ENCODE measurements at places on chromosomes 1 and 21.

GRCh38 chr1:54850069-54850730, 36.8 kb downstream of the DHCR24 start:
- peaks cover 57% of the 10 kb centered on the region for H3K36me3 ChIP-seq
- H3K27me3 ChIP-seq: no peaks in the 10 kb centered on the region
- no peak overlapping the region for H3K27ac ChIP-seq
- no peak for DNase-seq
- H3K4me3 ChIP-seq: no peak overlapping the region

DNA sequence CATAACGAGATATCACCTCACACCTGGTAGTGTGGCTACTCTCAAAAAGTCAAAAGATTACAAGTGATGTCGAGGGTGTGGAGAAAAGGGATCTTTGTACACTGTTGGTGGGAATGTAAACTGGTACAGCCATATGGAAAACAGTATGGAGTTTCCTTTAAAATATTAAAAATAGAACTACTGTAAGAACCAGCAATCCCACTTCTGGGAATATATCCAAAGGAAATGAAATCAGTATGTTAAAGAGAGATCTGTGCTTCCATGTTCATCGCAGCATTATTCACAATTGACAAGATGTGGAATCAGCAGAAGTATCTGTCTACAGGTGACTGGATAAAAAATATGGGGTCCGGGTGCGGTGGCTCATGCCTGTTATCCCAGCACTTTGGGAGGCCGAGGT, 7.6 kb upstream of the PIK3C2B start:
- H3K27ac ChIP-seq: no peak overlapping the region
- H3K4me3 ChIP-seq: no peak overlapping the region
- H3K4me1 ChIP-seq: peaks cover 25% of the 10 kb centered on the region
- peaks cover 3% of the 10 kb centered on the region for H3K36me3 ChIP-seq

GRCh38 chr1:39081271-39082009, 55.3 kb downstream of the NDUFS5 start:
- peaks cover 52% of the 10 kb centered on the region for H3K27me3 ChIP-seq
- no peak overlapping the region for H3K27ac ChIP-seq
- H3K36me3 ChIP-seq: no peaks in the 10 kb centered on the region
- H3K4me1 ChIP-seq: peaks cover 4% of the 10 kb centered on the region
- H3K4me3 ChIP-seq: no peak overlapping the region

DNA sequence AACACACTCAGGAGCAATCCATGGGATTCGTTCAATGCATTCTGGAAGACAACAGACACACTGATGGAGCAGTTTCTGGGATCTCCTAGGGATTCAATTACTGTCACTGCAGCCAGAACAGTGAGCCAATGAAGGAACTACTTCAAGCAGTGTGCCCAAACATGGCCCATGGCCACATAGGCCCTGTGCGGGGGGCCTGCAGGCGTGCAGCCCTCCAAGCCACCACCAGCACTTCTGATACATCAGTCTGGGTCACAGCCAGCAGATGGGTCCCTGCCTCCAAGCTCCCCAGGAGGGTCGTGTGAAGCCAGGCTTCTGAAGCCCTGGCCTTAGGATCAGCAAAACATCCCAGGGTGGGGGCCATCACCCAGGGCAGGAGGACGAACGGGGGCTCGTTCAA, 99.3 kb downstream of the RAVER2 start:
- no peaks in the 10 kb centered on the region for H3K27me3 ChIP-seq
- no peak for DNase-seq
- H3K4me3 ChIP-seq: no peak overlapping the region

DNA sequence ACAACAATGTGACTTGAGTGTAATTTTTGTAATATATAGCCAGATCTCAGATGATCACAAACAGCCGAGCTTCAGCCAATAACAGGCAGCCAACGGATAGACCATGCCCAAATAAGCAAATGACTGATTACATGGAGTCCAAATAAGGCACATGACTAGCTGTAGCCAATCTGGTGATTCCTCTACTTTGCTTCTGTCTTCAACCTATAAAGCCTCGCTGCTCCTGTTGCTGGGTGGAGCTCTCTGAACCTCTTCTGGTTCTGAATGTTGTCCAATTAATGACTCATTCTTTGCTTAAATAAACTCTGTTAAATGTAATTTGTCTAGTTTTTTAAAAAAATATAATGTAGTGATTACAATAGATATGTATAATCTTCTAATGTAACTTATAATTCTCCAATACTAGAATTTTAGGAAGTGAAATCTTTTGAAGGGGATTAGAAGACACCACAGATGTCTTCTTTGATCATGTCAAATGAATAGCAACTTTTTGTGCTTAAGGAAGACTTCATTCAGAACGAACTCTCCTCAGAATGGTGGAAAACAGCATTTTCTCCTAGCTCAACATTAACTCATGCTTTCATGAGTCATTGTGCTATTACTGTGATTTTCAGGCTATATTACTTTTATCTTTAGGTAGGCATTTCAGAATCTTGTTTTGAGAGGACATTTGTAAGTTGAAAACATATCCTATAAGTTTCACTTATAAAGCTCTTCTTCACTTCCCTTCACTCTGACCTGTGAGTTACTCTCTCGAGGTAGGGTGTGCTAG, 857.8 kb upstream of the B3GALT2 start:
- DNase-seq: no peak
- no peak overlapping the region for H3K27ac ChIP-seq
- peaks cover 9% of the 10 kb centered on the region for H3K4me1 ChIP-seq

DNA sequence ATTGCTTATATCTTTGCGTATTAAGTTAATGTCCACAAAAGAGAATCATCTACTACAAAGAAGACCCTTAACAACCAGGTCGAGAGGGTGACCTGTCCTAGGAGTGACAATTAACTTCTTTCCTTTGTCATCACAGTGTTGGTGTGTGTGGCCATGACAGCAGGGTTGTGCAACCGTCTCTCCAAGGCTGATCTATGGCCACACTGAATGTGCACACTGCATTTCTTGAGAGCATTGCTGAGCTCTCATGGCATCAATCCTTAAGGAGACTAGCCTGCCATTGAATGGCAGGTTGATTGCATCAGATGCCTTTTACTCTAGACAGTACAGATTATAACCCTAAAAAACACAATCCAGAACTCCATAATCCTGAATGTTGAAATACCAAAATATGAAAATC, 86.5 kb upstream of the OLFM3 start:
- H3K4me3 ChIP-seq: no peak overlapping the region
- no peak overlapping the region for H3K27ac ChIP-seq
- no peaks in the 10 kb centered on the region for H3K36me3 ChIP-seq
- H3K4me1 ChIP-seq: no peaks in the 10 kb centered on the region
- DNase-seq: no peak
- no peaks in the 10 kb centered on the region for H3K27me3 ChIP-seq

- peaks cover 27% of the 10 kb centered on the region for H3K27me3 ChIP-seq
- DNase-seq: no peak
- H3K27ac ChIP-seq: no peak overlapping the region
- no peaks in the 10 kb centered on the region for H3K36me3 ChIP-seq
- H3K4me3 ChIP-seq: no peak overlapping the region
Measured at GRCh38 chr1:168945870-168946269, 160.6 kb upstream of the ATP1B1 start.

GRCh38 chr1:183711741-183712361, 58.7 kb upstream of the APOBEC4 start:
- no peak overlapping the region for H3K27ac ChIP-seq
- no peak overlapping the region for H3K4me3 ChIP-seq
- no peaks in the 10 kb centered on the region for H3K36me3 ChIP-seq
- H3K4me1 ChIP-seq: no peaks in the 10 kb centered on the region
- H3K27me3 ChIP-seq: no peaks in the 10 kb centered on the region

GRCh38 chr1:243842978-243843511, 7.0 kb downstream of the AKT3 start:
- DNase-seq: peak; percentile 67
- H3K4me3 ChIP-seq: peak overlapping the region; percentile 63
- peaks cover 4% of the 10 kb centered on the region for H3K36me3 ChIP-seq
- H3K27me3 ChIP-seq: peaks cover 5% of the 10 kb centered on the region
- H3K4me1 ChIP-seq: peaks cover 20% of the 10 kb centered on the region

GRCh38 chr1:97006044-97006661, 284.6 kb downstream of the PTBP2 start:
- no peaks in the 10 kb centered on the region for H3K27me3 ChIP-seq
- no peaks in the 10 kb centered on the region for H3K36me3 ChIP-seq
- no peaks in the 10 kb centered on the region for H3K4me1 ChIP-seq
- no peak overlapping the region for H3K27ac ChIP-seq
- no peak for DNase-seq

DNA sequence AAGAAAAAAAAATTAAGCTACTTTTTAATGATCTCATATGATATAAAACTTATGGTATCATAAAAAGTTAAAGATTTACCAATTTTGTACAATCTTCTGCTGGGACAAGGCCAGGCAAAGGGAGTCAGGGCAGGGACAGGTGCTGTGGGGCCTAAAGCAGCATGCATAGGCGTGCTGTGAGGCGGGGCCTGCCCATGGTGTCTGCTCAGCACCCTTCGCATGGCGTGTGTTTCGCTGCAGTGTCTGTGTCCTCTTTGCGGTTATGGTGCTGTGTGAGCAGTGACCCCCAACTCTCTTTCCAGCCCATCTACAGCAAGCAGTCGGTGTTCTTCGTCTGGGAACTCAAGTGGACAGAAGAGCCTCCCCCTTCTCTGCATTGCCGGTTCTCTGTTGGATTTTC, 13.4 kb upstream of the PWP2 start:
- DNase-seq: peak; percentile 54
- H3K27me3 ChIP-seq: no peaks in the 10 kb centered on the region
- peaks cover 23% of the 10 kb centered on the region for H3K4me1 ChIP-seq
- peaks cover 43% of the 10 kb centered on the region for H3K36me3 ChIP-seq
- H3K27ac ChIP-seq: no peak overlapping the region

GRCh38 chr1:239387304-239388158, 1.2 kb downstream of the CHRM3 start:
- peak; percentile 55 for DNase-seq
- H3K27me3 ChIP-seq: peaks cover 57% of the 10 kb centered on the region
- H3K27ac ChIP-seq: no peak overlapping the region
- peaks cover 2% of the 10 kb centered on the region for H3K36me3 ChIP-seq

DNA sequence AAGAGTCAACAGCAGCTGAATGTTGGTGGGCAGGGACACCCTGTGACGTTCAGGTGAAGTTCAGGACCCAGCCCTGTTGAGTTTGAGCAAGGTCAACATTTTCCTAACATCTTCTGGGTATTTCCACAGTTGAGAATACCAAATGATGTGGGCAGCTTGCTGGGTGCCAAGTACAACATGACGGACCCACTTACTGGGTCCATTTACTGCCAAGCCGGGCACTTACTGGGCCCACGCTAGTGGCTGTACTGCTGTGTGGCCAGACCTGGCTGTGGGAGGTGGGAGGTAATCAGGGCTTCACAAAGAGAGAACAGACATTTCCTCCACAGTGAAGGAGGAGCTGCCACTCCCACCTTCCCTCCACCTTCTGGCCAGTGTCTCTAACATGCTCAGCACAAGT, 99.2 kb downstream of the PSMG1 start:
- H3K4me3 ChIP-seq: no peak overlapping the region
- H3K4me1 ChIP-seq: peaks cover 2% of the 10 kb centered on the region
- no peaks in the 10 kb centered on the region for H3K36me3 ChIP-seq
- peaks cover 4% of the 10 kb centered on the region for H3K27me3 ChIP-seq

- H3K27me3 ChIP-seq: no peaks in the 10 kb centered on the region
- H3K27ac ChIP-seq: no peak overlapping the region
- peaks cover 21% of the 10 kb centered on the region for H3K36me3 ChIP-seq
- no peaks in the 10 kb centered on the region for H3K4me1 ChIP-seq
- DNase-seq: no peak
- no peak overlapping the region for H3K4me3 ChIP-seq
Measured at GRCh38 chr1:19630720-19631395, 13.3 kb upstream of the NBL1 start.

- H3K4me3 ChIP-seq: no peak overlapping the region
- DNase-seq: no peak
- H3K27me3 ChIP-seq: peaks cover 13% of the 10 kb centered on the region
Measured at GRCh38 chr1:197438010-197438790, 170.1 kb downstream of the CRB1 start.

DNA sequence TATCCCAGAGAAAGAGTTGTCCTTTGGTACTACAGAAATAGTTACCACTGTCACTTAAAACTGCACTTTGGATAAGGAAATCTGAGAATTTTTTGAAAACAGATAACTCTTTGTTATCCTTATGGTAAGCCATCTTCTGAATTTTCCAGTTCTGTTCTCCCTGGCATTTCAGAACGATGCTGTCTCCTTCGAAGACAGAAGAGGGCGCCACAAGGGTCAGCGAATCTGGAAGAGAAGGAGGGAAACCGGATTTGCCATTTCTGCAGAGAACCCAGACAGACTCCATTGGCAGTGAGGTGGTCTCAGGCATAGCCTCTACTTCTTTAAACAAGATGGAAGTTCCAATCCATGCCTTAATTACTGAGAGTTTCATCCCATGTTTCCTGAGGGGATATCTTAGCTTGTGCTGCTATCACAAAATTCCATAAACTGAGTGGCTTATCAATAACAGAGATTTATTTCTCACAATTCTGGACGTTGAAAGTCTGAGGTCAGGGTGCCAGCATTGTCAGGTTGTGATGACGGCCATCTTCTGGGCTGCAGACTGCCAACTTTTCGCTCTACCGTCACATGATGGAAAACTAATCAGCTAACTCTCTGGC, 6.4 kb downstream of the FCRL2 start:
- DNase-seq: no peak
- H3K4me3 ChIP-seq: no peak overlapping the region
- H3K27me3 ChIP-seq: peaks cover 1% of the 10 kb centered on the region
- no peaks in the 10 kb centered on the region for H3K4me1 ChIP-seq
- H3K36me3 ChIP-seq: no peaks in the 10 kb centered on the region
- no peak overlapping the region for H3K27ac ChIP-seq

- H3K4me3 ChIP-seq: no peak overlapping the region
- H3K36me3 ChIP-seq: peaks cover 2% of the 10 kb centered on the region
- peaks cover 7% of the 10 kb centered on the region for H3K4me1 ChIP-seq
Measured at GRCh38 chr21:25934771-25935224, 200.0 kb downstream of the GABPA start.

DNA sequence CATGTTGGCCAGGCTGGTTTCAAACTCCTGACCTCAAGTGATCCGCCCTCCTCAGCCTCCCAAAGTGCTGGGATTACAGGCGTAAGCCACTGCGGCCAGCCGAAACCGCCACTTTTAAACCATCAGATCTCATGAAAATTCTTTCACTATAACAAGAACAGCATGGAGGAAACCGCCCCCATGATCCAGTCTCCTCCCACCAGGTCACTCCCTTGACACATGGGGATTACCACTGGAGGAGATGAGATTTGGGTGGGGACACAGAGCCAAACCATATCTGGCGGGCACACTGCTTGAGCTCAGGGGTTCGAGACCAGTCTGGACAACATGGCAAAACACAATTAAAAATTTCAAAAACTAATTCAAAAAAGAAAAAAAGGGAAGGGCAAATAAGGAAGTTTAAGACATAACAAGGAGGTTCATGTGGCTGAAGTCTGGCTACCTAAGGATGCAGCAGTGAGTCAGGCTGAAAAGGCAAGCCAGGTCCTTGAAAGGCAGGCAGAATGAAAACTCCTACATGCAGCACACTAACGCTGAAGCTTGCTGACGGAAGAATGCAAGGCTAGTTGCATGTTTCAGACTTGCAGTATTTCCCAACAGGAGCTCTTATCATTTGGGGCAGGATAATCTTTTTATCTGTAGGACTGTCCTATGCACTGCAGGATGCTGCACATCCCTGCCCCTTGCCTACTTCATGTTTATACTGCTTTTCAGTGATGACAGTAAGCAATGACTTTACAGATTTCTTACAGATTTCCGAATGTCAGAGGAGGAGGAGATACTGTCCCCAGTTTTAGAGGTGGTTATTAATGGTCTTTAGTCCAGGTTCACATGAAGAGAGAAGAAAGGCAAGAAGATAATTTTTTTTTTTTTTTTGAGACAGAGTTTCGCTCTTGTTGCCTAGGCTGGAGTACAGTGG, 49.3 kb downstream of the FBXO42 start:
- H3K27me3 ChIP-seq: no peaks in the 10 kb centered on the region
- no peak overlapping the region for H3K27ac ChIP-seq
- H3K4me3 ChIP-seq: no peak overlapping the region
- H3K36me3 ChIP-seq: peaks cover 37% of the 10 kb centered on the region
- no peak for DNase-seq

All from activated CD4-positive, alpha-beta T cell treated with anti-CD3 and anti-CD28 coated beads, Interleukin-2, amount 10 ng/mL, durations not matched to agents 24 days and 14 days (primary cell).